MM.1S (cell line): ENCODE measurements at places on chromosomes 5 and 9.
A peak's percentile ranks its signal among the peaks of the same experiment; 100 is the strongest.

DNA sequence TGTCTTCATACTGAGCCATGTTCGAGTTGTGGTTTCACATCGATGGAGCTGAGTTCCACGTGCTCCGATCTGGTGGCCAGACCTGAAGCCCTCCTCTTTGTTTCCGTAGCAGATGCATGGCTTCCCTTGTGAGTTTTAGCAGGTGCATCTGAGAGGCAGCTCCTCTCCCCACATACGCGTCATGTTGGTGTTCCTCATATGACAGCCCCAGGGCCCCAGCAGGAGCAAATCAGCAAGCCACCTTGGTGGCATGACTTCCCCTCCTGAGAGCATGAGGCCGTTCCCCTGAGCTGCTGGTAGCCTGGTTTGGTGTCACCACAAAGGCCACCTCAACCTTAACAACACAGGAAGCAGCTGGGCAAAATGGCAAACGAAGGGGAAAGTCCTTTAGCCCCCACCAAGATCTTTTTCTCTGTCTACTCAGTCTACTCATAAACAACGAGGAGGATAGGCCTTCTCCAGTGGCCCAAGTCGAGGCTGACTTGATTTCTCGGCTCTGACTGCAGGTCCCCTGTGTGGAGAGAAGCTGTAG, 5.9 kb downstream of the CYFIP2 start:
- peak; percentile 98 for DNase-seq

DNA sequence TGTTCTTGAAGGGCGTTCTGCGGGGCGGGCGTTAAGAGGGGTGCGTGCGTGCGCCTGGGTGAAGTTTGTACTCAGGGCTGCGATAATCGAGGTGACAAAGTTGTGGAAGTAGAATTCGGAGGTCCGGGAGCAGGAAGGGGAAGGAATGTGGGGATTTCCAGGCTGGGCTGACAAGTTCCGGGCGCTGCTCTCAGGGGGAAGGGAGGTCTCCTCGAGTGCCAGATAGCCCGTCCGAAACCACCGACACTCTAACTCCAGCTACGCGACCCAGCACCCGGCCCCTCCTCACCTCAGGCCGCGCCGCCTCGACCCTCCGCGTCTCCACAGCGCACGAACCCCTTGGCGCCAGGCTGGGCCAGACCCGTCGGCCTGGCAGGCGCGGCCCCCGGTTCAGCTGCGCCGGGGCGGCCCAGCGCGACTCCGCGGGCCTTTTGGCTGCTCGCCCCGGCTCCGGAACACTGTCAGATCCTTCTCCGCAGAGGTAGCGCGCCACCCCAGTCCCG, at the start of gene IL6ST:
Gene IL6ST, minus strand, starts transcription at position 469 of the 503 bp plus-strand sequence. CDS start 18,685 bp downstream, outside the sequence.
- DNase-seq: no peak

DNA sequence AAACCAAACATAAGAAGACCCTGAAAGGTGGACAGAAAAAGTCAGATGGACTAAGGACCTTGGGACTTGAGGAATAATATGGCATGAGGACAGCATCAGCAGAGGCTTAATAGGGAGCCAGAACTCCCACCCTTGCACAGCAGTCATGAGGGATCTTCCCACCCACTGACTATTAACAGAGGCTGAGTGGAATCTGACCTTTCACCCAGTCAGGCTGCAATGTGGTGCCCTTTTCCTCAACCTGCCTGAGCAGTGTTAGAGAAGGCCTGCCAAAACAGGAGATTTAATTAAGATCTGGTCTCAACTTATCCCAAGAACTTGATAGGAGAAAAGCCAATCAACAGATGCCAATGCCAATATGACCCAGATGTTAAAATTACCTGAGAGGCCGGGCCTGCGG, 481.9 kb downstream of the KDM4C start:
- no peak for DNase-seq

DNA sequence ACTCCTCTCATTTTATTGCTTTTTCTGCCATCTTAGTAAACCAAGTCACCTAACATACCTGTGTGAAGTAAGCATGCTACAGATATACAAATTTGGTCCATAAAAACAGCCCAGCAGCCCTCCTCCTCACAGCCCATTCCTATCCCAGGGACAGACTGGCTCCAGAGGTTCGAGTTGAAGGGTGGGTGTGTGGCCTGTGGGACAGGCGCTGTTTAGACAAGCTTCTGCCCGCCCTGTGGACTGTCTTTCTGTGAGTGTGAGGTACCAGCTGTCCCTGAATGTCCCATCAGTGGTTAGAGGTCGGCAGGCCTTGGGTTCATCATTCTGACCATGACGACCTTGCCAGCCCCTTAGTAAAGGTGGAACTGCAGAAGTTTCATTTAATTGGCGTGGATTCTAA, 82.0 kb downstream of the WNK2 start:
- DNase-seq: no peak

DNA sequence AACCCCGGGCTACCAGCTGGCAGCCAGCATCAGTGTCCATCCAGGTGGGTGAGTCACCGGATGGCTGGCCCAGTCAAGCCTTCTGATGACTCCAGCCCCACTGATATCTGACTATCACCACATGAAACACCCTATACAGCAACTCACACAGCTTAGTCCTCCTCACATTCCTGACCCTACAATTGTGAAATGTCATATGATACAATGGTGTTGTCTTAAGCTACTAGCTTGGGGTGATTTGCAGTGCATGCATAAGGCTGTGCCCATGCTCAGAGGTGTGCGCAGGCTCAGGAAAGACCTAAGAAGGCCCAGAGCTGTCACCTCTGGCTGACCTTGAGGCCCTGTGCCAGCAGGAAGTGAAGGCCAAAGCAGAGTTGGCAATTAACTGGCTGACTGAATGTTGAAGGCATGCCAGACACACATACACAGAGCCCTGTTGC, 21.5 kb upstream of the SEMA4D start:
- DNase-seq: peak; percentile 45

GRCh38 chr5:172777881-172778814, 7.2 kb upstream of the DUSP1 start:
- no peak for DNase-seq

DNA sequence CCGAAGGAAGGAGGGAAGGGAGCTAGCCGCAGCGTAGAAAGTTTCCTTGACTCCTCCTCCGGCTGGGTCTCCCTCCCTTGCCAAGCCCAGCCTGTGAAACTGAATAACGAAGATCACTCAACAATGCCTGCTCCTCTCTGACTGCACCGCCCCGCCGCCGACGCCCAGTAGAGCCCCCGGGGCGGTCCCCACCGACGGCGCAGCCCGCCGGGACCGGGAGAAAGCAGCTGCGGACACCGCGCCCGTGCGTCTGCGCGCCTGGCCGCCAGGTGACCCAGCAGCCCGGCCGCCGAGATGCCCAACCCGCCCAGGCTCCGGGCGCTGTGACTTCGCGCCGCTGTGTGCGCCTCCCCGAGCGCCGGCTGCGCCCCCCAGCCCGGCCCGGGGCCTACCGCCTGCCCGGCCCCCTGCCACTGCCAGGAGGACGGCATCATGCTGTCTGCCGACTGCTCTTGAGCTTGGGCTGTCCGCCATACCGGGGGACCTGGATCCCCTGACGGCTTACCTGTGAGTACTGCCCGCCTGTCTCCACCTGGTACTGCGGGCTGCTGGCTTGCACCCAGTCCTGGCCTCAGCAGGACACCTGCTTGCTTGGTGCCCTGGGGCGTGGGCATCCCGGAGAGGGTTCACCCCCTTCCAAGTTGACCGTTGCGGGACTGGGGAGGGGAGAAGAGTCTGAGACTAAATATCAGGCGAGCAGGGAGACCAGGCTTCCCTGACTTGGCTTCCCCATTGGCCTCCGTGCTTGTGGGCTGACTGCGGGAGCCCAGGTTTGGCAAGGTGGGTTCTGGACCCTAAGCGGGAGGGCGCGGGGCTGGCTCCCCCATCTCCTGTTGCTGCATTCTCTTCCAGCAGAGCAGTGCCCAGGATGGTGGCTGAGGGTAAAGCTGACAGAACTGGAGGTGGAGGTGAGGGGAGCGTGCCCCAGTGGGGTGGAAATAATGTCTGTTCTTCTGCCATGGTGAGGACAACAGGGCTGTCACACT, 26.2 kb upstream of the SPTLC1 start:
- peak; percentile 21 for DNase-seq

DNA sequence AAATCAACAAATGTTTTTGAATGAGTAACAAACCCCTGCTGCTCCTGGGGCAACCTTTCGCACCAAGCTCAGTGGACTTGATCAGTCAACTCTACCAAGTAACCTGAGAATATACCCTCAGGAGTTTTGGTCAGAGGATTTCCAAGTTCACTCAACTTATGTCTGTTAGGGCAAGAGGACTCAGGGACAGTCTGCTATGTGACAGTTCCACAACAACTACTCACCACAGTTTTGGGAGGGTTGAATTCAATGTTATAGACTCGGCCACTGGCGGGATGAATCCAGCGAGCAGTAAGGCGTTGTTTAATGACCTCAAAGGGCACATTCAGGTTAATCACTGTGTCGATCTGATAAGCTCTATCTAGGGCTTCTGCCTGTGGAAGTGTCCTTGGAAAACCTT, 22.1 kb downstream of the AK3 start:
- no peak for DNase-seq

DNA sequence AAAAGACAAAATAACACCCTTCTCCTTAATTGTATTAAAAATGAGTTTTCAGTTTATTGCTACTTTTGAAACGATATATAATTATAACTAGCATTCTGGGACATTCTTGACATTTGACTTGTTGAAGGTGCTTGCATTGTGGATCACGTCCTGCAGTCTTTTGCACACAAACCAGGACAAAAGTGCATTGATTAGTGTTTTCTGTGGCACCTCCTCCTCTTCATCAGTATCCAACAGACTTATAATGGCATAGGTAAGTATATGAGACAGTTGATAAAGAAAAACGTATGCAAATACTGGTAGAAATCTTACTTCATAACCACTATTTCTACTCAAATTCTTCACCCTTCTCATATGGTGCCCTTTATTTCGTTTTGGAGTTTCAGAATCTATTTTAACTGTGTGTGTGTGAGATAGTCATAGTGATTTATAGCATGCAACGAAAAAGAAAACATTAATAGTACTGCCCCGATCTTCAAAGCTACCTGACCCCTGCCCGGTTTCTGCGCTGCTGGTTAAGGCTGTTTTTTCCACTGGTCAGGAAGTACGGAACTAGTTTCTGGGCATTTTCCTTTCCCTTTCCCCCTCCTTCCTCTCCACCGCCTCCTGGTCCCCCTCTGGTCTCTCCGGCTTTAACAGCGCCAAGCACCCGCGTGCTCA, 639 bp upstream of the RASA1 start:
- peak; percentile 45 for DNase-seq

DNA sequence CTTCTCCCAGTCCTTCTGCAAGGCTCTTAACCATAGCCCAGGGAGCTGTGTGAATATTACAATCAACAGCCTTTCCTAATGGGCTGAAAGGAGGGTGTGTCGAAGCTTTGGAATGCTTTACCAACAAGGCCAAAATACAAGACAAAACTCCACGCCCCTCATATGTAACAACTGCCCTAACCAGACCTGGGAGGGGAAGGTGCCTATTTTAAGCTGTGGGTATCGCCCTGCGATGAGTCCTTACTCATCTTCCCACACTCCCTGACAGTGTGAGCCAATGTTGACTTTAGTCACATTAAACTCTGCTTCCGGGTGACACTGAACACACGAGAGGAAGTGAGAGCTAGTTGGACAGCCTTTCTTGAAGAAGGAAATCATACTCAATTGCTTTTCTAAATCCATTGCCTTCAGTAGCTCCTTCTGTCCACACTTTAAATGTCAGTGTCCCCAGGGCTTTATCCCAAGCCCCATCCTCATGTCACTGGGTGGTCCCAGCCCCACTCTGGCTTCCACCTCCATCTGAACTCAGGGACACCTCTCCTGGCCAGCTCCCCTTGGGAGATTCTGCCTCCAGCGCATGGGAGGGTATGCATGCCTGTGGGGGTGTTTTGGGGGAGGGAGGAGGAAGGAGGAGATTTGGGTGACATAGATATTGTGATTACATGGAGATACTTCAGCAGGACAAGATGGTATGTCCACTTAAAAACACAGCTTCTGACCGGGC, 6.5 kb upstream of the TBC1D9B start:
- no peak for DNase-seq

- DNase-seq: peak; percentile 22
Observed at GRCh38 chr9:5793812-5794211, 39.1 kb downstream of the ERMP1 start.

- peak; percentile 30 for DNase-seq
Observed at GRCh38 chr9:72907421-72907820, 45.4 kb downstream of the ALDH1A1 start.

DNA sequence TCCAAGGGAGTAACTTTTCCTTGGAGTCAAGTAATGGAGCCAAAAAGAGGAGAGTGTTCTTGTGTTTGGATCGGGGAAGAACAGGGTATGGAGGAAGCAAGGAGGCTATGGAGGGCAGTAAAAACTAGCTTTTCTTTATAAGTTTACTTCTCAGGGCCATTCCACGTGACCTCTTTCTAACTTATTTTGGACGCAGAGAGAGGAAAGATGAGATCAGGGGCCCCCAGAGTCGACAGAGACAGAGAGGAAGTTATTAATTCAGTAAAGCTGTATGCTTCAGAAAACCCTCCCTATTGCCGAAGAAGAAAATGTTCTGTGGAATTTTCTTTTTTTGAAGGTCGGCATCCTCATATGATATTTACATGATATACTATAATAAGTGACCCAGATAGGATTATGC, 233.8 kb upstream of the MPDZ start:
- DNase-seq: no peak

DNA sequence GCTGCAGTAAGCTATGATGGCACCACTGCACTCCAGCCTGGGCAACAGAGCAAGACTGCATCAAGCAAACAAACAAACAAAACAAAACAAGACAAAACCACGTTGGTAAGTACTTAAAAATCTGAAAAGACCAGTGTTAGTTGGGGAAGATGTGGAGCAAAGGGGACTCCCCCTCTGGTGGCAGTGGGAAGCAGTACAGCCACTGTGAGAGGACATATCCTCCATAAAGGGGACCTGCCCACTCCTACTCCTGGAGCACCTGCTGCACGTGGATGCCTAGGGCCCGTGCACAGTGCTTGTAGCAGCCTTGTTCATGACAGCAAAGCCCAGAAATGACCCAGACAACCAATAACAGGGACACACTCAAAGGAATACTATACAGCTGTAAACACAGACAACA, 17.0 kb upstream of the IPPK start:
- no peak for DNase-seq

GRCh38 chr5:164191240-164191639, 685.8 kb downstream of the MAT2B start:
- DNase-seq: no peak

GRCh38 chr5:75886706-75887105, 169.5 kb upstream of the POC5 start:
- no peak for DNase-seq

- no peak for DNase-seq
Observed at GRCh38 chr5:151464101-151464500, 16.7 kb downstream of the SLC36A1 start.
